Activated CD4-positive, alpha-beta T cell treated with anti-CD3 and anti-CD28 coated beads, Interleukin-2, amount 10 ng/mL, durations not matched to agents 24 days and 14 days (primary cell): ENCODE measurements at places on chromosomes 4 and X. TPM values are rescaled to one million over a fixed set of nuclear protein-coding genes. Genes with fewer than 3 reads are reported as not detected.
A peak's percentile ranks its signal among the peaks of the same experiment; 100 is the strongest.

- H3K36me3 ChIP-seq = peaks cover 24% of the 10 kb centered on the region
- H3K27me3 ChIP-seq = no peaks in the 10 kb centered on the region
- H3K27ac ChIP-seq = peak overlapping the region; percentile 92
- peaks cover 35% of the 10 kb centered on the region for H3K4me1 ChIP-seq
- peak overlapping the region; percentile 97 for H3K4me3 ChIP-seq
- peak; percentile 75 for DNase-seq
These were observed 2.0 kb downstream of the BCOR start for GRCh38 chrX:40095583-40096394.

Gene DRD5
- not detected in 2 replicates for total RNA-seq

GRCh38 chrX:133804072-133804471 is 181.3 kb downstream of the GPC3 start:
- no peak overlapping the region for H3K4me3 ChIP-seq
- DNase-seq = no peak
- no peaks in the 10 kb centered on the region for H3K36me3 ChIP-seq
- no peaks in the 10 kb centered on the region for H3K4me1 ChIP-seq

GRCh38 chrX:107571296-107571998 is 56.9 kb upstream of the PRPS1 start:
- H3K4me1 ChIP-seq = no peaks in the 10 kb centered on the region
- peaks cover 4% of the 10 kb centered on the region for H3K27me3 ChIP-seq
- no peak overlapping the region for H3K4me3 ChIP-seq
- DNase-seq = no peak
- H3K36me3 ChIP-seq = peaks cover 2% of the 10 kb centered on the region

GRCh38 chr4:123547216-123548165 is 150.9 kb downstream of the SPRY1 start:
- no peaks in the 10 kb centered on the region for H3K36me3 ChIP-seq
- H3K27me3 ChIP-seq = peaks cover 6% of the 10 kb centered on the region
- H3K4me3 ChIP-seq = no peak overlapping the region

DNA sequence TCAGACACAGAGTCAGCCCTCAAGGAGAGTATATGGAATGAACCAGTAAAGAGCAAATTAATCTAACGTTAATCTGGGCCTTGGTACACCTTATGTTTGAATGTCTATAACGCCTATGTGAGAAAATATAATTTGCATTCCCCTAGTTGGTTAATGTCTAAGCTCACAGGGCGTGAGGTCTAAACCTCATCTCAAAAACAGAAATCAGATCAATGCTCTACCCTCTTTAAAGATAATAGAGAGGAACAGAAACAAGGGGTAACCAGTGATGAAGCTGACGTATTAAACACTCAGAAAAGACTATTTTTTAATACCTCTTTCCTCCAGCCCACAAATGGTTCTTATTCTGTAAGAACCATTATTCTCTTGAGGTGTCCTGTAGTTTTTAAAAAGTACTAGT is 369.2 kb upstream of the NOCT start:
- no peaks in the 10 kb centered on the region for H3K27me3 ChIP-seq
- DNase-seq = no peak
- H3K36me3 ChIP-seq = no peaks in the 10 kb centered on the region
- no peaks in the 10 kb centered on the region for H3K4me1 ChIP-seq
- no peak overlapping the region for H3K27ac ChIP-seq

Gene PWWP3B
- total RNA-seq = not detected in 2 replicates

Gene TCEAL4
- 3.7 and 4.4 TPM in 2 replicates for total RNA-seq

- H3K4me3 ChIP-seq = no peak overlapping the region
- no peak overlapping the region for H3K27ac ChIP-seq
- DNase-seq = no peak
These were observed 521.9 kb upstream of the BOD1L1 start for GRCh38 chr4:14149176-14150053.

- H3K27ac ChIP-seq = no peak overlapping the region
- no peaks in the 10 kb centered on the region for H3K27me3 ChIP-seq
- DNase-seq = no peak
- no peak overlapping the region for H3K4me3 ChIP-seq
- peaks cover 7% of the 10 kb centered on the region for H3K36me3 ChIP-seq
These were observed 12.6 kb downstream of the DGKQ start for GRCh38 chr4:960636-961350.

Gene TET2
- 26.1 and 28.9 TPM in 2 replicates for total RNA-seq

- no peak overlapping the region for H3K4me3 ChIP-seq
- H3K36me3 ChIP-seq = no peaks in the 10 kb centered on the region
- H3K4me1 ChIP-seq = no peaks in the 10 kb centered on the region
- no peak for DNase-seq
- no peak overlapping the region for H3K27ac ChIP-seq
- H3K27me3 ChIP-seq = peaks cover 3% of the 10 kb centered on the region
These were observed 23.1 kb downstream of the BANK1 start for GRCh38 chr4:101813604-101814003.

GRCh38 chr4:140335076-140335475 is 38.4 kb upstream of the SCOC start:
- no peak overlapping the region for H3K27ac ChIP-seq
- DNase-seq = no peak
- peaks cover 5% of the 10 kb centered on the region for H3K4me1 ChIP-seq
- H3K36me3 ChIP-seq = no peaks in the 10 kb centered on the region
- peaks cover 14% of the 10 kb centered on the region for H3K27me3 ChIP-seq

- H3K27ac ChIP-seq = no peak overlapping the region
- H3K4me1 ChIP-seq = peaks cover 25% of the 10 kb centered on the region
- no peak overlapping the region for H3K4me3 ChIP-seq
- H3K36me3 ChIP-seq = peaks cover 3% of the 10 kb centered on the region
- DNase-seq = no peak
These were observed 68.5 kb downstream of the SPINK2 start for GRCh38 chr4:56752985-56753384.

DNA sequence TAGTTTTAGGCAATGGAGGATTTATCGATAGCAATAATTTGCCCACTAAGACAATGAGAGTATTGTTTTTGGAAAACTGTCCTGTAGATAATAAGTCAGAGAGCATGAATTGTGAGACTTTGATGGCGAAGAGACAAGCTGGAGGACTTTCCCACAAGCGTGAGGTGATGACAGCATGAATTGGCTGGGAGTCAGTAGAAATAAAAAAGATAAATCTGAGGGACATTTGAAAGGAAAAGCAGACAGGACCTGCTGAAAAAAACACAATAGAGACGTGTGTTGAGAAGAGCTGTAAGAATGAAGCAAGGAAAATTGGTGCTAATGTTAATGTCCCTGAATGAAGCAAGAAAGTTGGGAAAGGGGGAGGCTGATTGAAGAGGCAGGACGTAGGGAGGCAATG is 233.5 kb downstream of the DCTD start:
- no peak overlapping the region for H3K27ac ChIP-seq
- no peaks in the 10 kb centered on the region for H3K4me1 ChIP-seq
- peaks cover 4% of the 10 kb centered on the region for H3K27me3 ChIP-seq
- H3K4me3 ChIP-seq = no peak overlapping the region
- no peak for DNase-seq

GRCh38 chrX:108165383-108166111 is 74.0 kb downstream of the ATG4A start:
- no peak overlapping the region for H3K27ac ChIP-seq
- no peaks in the 10 kb centered on the region for H3K27me3 ChIP-seq
- H3K4me3 ChIP-seq = no peak overlapping the region
- no peaks in the 10 kb centered on the region for H3K36me3 ChIP-seq

GRCh38 chrX:16664074-16664473 is 14.1 kb downstream of the S100G start:
- no peaks in the 10 kb centered on the region for H3K27me3 ChIP-seq
- H3K36me3 ChIP-seq = peaks cover 4% of the 10 kb centered on the region
- DNase-seq = no peak

Gene PITX2
- 0.09 TPM in 1 of 2 replicates, not detected in the other for total RNA-seq

Gene HSFX1
- total RNA-seq = 0.50 and 0.58 TPM in 2 replicates

Gene DCLK2
- not detected in 2 replicates for total RNA-seq

DNA sequence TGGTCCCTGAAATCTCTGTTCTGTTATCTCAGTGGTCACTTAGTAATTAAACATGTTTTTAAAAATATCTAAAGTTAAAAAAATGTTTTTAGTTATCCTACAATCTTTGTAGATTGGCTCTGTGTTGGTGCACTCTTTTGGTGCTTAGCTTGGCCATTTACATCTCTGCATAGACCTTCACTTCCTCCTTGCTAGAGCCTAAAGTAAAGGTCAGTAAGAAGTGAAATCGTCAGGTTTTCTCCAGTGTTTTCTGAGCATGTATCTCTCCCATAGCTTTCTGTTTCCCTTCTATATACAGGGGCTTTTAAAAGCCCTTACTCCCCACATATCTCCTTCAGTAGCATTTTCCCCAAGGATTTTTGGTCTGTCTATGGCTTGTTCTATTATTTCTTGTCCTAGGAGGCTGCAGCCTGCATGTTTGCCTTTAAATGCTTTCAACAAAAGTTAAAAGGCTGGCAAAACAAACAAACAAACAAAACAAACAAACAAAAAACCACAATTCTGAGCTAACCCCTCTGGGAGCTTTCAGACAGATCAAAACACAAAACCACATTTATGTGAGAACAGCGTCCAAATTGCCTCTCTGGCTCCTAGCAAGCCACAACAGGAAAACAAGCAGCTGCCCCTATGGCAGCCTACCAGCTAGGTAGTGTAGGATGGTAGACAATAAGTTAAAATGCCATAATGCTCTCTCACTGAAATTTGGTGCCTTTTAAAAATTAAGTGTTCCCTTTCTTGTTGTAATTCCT is 27.3 kb upstream of the GPRASP2 start:
- no peak overlapping the region for H3K27ac ChIP-seq
- no peak overlapping the region for H3K4me3 ChIP-seq
- DNase-seq = no peak
- H3K36me3 ChIP-seq = no peaks in the 10 kb centered on the region
- H3K27me3 ChIP-seq = no peaks in the 10 kb centered on the region
- no peaks in the 10 kb centered on the region for H3K4me1 ChIP-seq

Gene RHOXF2
- total RNA-seq = not detected in 2 replicates

Gene PF4V1
- not detected in 2 replicates for total RNA-seq
